ENCODE measurements at places on chromosomes 1 and 21.

- DNase-seq: peak; percentile 51
- H3K36me3 ChIP-seq: peaks cover 2% of the 10 kb centered on the region
- peak overlapping the region; percentile 90 for H3K27ac ChIP-seq
- peak overlapping the region; percentile 24 for H3K4me3 ChIP-seq
Observed at GRCh38 chr1:207873055-207873890, 37.7 kb downstream of the CD34 start.

DNA sequence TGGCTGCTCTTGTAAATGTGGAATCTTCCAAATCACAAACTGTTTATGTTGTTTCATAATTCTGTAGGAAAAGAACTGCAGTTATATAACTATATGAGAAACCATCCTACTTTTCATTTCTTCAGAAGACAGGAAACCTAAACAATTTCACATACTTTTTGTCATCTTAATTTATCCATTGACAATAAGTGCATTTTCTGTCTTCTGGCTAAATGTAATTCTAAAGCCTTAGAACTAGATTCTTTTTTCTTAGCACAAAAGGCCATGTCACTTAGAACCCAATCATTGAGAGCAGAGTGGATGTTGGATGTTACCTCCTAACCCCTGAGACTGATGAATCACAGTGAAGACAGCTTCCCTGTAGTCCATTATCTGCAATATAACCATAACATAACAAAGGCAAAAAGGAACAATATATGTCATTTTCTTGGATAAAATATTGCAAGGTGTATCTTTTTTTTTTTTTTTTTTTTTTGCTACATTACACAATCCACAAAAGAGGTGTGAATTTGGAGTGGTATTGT is 410.2 kb upstream of the PRMT6 start:
- no peak overlapping the region for H3K27ac ChIP-seq
- H3K4me3 ChIP-seq: no peak overlapping the region
- no peak for DNase-seq
- no peaks in the 10 kb centered on the region for H3K36me3 ChIP-seq
- no peaks in the 10 kb centered on the region for H3K27me3 ChIP-seq

- H3K4me1 ChIP-seq: no peaks in the 10 kb centered on the region
- no peak overlapping the region for H3K27ac ChIP-seq
- DNase-seq: peak; percentile 18
- H3K27me3 ChIP-seq: peaks cover 1% of the 10 kb centered on the region
- H3K36me3 ChIP-seq: no peaks in the 10 kb centered on the region
Observed at GRCh38 chr1:223670458-223671159, 5.1 kb upstream of the CAPN8 start.

DNA sequence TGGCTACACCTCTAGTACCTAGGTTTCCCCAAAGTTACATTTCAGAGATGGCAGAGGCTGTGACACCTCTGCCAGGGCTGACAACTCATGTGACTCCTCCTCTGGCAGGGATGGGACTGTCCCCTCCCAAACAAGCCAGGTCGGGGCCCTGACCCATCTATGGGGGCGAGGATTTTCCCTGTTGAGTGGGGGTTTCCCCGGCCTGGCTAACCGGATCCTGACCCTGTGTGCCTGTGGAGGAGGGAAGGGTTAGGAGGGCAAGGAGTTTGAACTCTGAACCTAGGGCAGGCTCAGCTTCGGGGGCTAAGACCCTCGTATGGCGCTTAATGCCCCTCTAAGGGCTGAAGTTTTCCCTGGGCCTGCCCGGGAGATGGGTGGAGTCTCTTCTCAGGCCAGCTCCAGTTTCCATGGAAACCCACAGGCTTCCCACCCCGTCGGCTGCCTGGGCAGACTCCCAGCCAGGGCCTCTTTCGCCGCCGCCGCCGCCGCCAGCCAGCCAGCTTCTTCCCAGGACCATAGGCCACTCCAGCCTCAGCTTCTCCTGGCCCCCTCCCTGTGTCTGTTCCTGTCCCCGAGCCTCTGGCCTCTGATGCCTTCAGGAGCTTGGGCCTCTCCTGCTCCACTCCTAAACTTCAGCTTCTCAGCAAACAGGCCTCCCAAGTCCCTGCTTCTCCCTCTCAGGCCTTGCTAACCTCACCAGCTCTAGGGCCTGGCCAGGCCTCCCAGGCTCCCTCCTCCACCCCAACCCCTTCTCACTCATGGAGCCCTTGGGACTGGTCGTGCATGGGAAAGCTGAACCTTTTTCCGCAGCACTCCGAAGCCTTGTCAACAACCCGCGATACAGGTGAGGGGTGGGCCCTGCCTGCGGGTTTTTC is at the start of gene BTBD19:
BTBD19 (plus strand) TSS at position 461 of the 875 bp plus-strand sequence; CDS start at position 759, 298 bp downstream.
- H3K27me3 ChIP-seq: no peaks in the 10 kb centered on the region
- H3K36me3 ChIP-seq: peaks cover 60% of the 10 kb centered on the region
- H3K4me3 ChIP-seq: peak within 1 kb of the TSS; percentile 71
- DNase-seq: no peak

GRCh38 chr1:216914974-216915373 is 191.7 kb upstream of the ESRRG start:
- no peaks in the 10 kb centered on the region for H3K4me1 ChIP-seq
- DNase-seq: no peak
- H3K27me3 ChIP-seq: no peaks in the 10 kb centered on the region
- no peak overlapping the region for H3K27ac ChIP-seq
- no peaks in the 10 kb centered on the region for H3K36me3 ChIP-seq
- H3K4me3 ChIP-seq: no peak overlapping the region

- peaks cover 4% of the 10 kb centered on the region for H3K27me3 ChIP-seq
- no peaks in the 10 kb centered on the region for H3K36me3 ChIP-seq
- H3K4me3 ChIP-seq: no peak overlapping the region
- H3K27ac ChIP-seq: no peak overlapping the region
Observed at GRCh38 chr1:8107897-8108296, 81.8 kb upstream of the ERRFI1 start.

DNA sequence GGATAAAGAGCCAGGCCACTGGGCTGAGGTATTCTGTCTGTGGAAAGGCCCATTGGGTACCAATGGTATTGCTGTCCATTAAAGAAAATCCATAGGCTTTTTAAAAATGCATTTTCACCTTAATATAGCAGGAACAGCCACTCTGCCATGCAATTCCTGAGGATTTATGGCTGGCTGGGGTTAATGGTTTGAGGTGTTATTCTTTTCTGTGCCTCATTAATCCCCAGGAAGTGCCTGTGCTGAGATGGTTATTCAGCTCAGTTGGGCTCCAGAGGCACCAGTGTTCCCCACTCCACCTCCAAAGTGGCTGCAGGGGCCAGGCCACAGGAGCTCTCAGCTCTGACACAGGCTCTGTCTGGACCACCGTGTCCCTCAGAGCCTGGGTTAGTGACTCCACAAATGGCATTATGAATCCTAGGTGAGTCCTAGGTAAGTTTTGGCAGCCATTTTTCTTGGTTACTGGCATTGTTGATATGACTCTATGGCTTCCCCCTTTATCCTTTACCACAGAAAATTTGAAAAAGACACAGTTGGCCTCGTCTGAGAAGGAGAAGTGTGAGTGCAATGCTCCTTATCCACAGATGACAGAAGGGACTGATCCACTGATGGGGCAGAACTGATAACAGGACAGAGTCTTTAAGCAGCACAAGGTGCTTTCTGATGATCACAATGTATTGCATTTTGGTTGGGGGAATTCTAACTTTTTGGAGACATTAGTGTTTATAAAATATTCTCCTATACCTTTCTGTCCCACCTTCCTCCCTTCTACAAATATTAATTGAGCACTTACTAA is 2.2 kb upstream of the PAPPA2 start:
- no peak overlapping the region for H3K27ac ChIP-seq
- H3K27me3 ChIP-seq: no peaks in the 10 kb centered on the region
- H3K4me1 ChIP-seq: no peaks in the 10 kb centered on the region
- H3K4me3 ChIP-seq: no peak overlapping the region

GRCh38 chr1:98210064-98210463 is 289.2 kb upstream of the DPYD start:
- no peak for DNase-seq
- no peak overlapping the region for H3K4me3 ChIP-seq
- no peaks in the 10 kb centered on the region for H3K4me1 ChIP-seq
- H3K27ac ChIP-seq: no peak overlapping the region
- H3K27me3 ChIP-seq: no peaks in the 10 kb centered on the region

GRCh38 chr1:206903687-206904086 is 6.4 kb downstream of the IL24 start:
- H3K4me1 ChIP-seq: peaks cover 46% of the 10 kb centered on the region
- H3K4me3 ChIP-seq: no peak overlapping the region
- H3K36me3 ChIP-seq: peaks cover 64% of the 10 kb centered on the region
- H3K27me3 ChIP-seq: no peaks in the 10 kb centered on the region
- H3K27ac ChIP-seq: no peak overlapping the region

GRCh38 chr1:175919001-175919400 is 175.6 kb upstream of the TNR start:
- peaks cover 4% of the 10 kb centered on the region for H3K36me3 ChIP-seq
- no peak overlapping the region for H3K27ac ChIP-seq
- H3K27me3 ChIP-seq: no peaks in the 10 kb centered on the region
- H3K4me3 ChIP-seq: no peak overlapping the region
- H3K4me1 ChIP-seq: no peaks in the 10 kb centered on the region
- no peak for DNase-seq

GRCh38 chr1:159924025-159924790 is 1.1 kb downstream of the TAGLN2 start:
- DNase-seq: peak; percentile 69
- peak overlapping the region; percentile 89 for H3K4me3 ChIP-seq
- peaks cover 40% of the 10 kb centered on the region for H3K36me3 ChIP-seq

DNA sequence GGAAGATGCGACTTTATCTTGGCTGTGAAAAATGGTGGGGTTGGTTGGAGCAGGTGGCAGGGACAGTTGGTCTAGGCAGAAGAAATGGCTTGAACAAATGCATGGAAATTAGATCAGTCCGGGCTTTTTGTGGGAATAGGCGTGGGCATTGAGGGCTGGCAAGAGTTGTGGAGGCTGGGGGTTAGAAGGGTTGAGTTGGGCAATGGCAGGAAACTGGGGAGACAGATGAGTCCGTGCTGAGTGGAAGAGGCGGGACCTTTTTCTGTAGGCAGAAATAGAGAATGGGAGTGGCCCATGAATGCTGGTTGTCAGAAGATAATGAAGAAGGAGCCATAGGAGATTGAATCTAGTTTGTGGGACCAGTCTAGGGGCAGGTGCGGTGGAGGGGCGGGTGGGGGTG is 6.9 kb downstream of the PDPN start:
- peaks cover 22% of the 10 kb centered on the region for H3K27me3 ChIP-seq
- H3K4me1 ChIP-seq: no peaks in the 10 kb centered on the region
- DNase-seq: no peak

GRCh38 chr1:28719332-28719619 is 17.5 kb upstream of the YTHDF2 start:
- H3K4me1 ChIP-seq: no peaks in the 10 kb centered on the region
- no peak for DNase-seq

GRCh38 chr1:41591891-41592290 is 107.4 kb upstream of the EDN2 start:
- H3K36me3 ChIP-seq: peaks cover 6% of the 10 kb centered on the region
- H3K4me1 ChIP-seq: peaks cover under 1% of the 10 kb centered on the region
- no peak overlapping the region for H3K27ac ChIP-seq
- no peaks in the 10 kb centered on the region for H3K27me3 ChIP-seq
- no peak overlapping the region for H3K4me3 ChIP-seq

DNA sequence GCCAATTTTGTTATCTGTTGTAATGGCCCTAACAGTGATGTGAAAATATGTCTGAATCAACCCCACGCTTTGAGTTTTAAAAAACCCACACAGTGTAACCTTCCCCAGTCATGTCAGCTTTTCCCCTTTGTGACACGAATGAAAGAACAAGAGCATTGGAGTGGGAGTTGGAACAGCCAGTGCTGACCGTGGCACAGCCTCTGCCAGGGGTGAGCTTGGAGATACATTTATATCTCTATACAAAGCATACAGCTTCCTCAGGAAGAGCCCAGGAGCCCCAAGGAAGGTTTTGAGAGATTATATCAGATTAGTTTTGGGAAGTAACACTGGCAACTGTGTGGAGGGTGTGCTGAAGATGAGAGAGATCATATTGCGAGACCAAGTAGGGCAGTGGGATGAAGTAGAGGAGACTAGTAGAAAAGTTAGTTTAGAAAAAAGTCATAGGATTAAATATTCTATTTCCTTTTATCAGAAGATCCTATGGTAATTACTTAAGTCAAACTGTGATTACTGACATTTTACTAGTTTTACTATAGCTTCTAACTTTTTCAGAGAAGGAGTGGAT is 15.9 kb downstream of the LRRC8B start:
- no peak overlapping the region for H3K27ac ChIP-seq
- H3K27me3 ChIP-seq: no peaks in the 10 kb centered on the region
- peaks cover 68% of the 10 kb centered on the region for H3K4me1 ChIP-seq
- H3K36me3 ChIP-seq: peaks cover 29% of the 10 kb centered on the region

DNA sequence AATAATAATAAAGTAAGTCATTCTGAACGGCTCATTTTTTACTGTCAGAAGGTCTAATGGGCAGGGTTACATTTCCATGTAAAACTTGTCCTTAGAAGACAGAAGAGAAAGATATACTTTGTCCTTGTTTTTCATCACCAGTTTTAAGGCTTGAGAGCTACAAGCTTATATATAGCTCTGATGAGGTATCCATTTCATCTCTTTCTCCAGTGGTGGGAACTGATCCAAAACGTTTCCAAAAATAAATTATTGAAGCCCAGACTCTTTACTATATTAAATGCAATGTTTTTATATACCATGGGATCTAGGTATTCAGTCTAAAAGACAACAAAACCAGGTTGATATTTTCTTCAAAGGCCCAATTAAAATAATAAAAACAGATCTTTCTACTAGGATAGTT is 8.7 kb downstream of the B3GALNT2 start:
- peaks cover 22% of the 10 kb centered on the region for H3K4me1 ChIP-seq
- peaks cover 26% of the 10 kb centered on the region for H3K36me3 ChIP-seq
- H3K4me3 ChIP-seq: no peak overlapping the region
- no peak overlapping the region for H3K27ac ChIP-seq
- DNase-seq: no peak
- no peaks in the 10 kb centered on the region for H3K27me3 ChIP-seq

DNA sequence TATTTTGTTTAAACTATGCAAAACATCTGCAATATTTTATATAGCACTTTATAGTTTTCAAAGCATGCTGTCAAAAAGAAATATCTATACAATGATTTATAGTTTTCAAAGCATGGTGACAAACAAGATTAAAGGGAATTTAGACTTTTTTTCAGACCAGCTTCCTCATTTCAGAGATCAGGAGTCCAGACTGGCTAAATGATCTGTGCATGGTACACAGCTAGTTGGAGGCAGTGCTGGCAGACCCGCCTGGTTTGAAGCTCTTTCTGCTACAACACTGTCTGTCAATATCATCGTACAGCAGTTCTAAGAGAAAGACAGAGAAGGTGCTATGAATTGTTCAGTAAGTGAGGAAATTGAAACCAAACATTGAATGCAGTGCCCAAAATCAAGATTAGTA is 479.0 kb downstream of the PTBP2 start:
- no peak overlapping the region for H3K27ac ChIP-seq
- DNase-seq: no peak
- no peaks in the 10 kb centered on the region for H3K36me3 ChIP-seq
- no peaks in the 10 kb centered on the region for H3K27me3 ChIP-seq
- no peak overlapping the region for H3K4me3 ChIP-seq
